ENCODE measurements at places on chromosomes 7 and 10.

DNA sequence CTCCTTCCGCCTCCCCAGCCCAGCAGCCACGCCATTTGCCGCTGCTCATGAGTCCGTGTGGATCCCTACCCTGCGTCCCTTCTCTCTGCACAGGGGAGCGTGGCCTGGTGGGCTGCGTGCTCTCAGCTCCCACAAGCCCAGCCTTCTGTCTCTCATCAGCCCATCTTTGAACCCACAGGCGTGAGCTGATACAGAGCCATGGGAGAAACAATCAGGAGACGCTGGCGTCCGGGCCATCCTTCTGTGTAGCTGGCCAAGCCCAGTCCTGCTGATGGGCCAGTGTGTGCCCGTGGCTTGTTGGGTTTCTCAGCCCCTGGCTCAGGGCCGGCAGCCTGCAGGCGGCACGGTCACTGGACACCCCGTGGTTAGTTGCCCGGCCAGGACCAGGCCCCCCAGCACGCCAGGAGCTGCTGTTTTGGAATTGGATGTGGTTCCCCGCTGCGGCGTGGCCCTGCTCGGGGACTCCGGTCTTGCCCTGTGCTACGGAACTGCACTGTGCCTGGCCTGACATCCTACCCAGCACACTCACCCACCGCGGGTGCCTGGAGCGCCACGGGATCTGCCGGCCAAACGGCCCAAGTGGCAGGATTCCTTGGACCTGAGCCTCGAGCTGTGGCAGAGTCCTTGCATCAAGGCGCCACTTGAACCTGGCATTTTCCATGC, 88.9 kb downstream of the ELFN1 start:
- DNase-seq = no peak

GRCh38 chr10:81600185-81600584, 274.8 kb upstream of the NRG3 start:
- no peak for DNase-seq

GRCh38 chr10:105742923-105743322, 1101.8 kb downstream of the SORCS3 start:
- no peak for DNase-seq

DNA sequence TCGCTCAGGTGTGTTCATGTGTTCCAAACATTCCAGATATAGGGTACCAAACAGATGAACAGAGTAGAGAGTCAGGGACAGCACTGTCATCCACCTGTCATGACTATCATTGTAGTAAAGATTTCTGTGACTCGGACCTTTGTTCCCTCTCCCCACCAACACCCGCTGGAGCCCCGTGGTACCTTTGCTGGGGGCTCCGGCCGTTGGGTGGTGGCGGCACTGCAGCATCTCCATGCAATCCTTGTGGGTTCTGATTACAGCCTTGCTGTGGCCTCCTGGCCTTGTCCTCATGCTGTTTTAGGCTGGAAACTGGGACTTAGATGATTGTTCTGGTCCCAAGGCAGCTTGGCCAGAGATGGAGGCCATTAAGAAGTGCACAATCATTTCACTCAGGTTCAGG, 247.3 kb downstream of the SKAP2 start:
- no peak for DNase-seq

DNA sequence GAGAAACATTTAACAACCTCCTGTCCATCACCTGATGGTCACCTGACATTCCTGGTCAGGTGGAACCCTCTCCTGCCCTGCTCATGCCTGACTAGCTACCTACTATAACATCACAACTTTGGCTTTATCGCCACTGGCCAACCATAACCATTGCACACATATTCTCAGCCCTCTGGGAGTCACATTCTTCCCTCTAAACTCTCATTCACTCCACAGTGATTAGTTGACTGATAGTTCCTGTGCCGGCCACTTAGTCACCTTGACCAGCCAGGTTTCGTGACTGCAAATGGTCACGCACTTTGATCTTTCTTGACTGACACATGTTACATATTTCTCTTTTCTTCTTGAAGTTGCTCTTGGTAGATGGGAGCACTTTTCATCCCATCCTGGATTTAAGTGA, 50.1 kb downstream of the GNAI1 start:
- DNase-seq = no peak

DNA sequence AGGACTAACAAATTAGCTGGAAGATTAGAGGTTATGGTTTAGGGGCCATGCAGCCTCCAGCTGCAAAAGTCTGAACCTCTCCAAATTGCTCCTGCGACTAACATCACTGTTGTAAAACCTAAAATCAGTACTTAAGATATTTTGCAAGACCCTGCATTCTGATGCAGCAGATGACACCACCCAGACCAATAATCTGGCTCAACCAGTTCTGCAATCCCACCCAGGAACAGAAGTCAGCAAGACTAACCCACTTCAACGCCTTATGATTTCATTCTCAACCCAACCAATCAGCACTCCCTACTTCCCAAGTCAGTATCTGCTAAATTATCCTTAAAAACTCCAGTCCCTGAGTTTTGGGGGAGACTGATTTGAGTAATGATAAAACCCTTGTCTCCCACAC, 250.8 kb upstream of the MBL2 start:
- DNase-seq = no peak

DNA sequence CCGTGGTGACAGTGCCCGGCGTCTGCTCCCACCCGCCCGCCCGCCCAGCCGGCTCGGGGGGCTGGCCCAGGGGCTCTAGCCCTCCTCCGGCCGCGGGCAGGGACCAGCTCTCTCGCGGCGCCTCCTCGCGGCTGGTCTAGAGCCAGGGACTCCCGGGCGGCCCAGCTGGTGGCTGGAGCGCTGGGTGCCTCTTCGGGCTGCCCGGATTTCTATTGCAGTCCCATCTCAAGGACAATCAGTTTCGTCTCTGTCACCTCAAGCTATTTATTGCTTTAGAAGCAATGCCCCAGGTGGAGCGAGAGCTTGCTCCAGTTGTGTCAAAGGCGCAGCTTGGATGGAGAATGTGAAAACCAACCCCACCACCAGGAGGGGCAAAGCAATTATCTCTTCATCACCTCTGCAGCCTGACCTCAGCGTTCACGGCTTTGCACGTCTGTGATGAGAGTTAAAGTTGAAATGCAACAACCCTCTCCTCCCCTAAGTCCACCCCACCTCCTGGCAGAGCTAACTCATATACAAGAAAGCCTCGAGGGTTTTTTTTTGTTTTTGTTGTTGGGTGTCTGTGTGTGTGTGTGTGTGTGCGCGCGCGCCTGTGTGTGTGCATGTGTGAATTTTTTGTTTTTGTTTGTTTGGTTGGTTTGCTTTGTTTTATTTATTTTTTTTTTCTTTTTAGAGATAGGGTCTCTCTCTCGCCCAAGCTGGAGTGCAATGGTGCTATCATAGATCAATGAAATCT, at the start of gene ITGA8:
Gene ITGA8, minus strand, starts transcription at position 24 of the 736 bp plus-strand sequence. CDS start 151 bp downstream, outside the sequence.
- DNase-seq = no peak

GRCh38 chr7:50397971-50398324, 52.2 kb downstream of the FIGNL1 start:
- DNase-seq = no peak

DNA sequence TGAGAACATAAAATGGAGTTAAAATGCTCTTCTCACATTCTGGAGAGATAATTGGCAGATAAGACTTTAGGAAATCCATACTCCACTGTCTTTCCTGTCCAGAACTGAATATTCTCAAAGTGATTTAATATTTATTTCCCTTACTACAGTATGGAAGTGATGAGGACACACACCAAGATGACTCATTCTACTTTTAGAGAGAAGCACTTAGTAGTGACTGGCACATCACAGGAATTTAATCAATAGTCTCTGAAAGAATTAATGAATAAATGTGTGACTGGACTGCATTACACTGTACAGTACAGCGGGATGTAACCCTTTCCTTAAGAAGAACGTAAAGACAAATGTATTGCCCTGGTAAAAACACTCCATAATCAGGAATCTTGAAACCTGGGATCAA, 116.7 kb downstream of the SEMA3E start:
- DNase-seq = no peak

DNA sequence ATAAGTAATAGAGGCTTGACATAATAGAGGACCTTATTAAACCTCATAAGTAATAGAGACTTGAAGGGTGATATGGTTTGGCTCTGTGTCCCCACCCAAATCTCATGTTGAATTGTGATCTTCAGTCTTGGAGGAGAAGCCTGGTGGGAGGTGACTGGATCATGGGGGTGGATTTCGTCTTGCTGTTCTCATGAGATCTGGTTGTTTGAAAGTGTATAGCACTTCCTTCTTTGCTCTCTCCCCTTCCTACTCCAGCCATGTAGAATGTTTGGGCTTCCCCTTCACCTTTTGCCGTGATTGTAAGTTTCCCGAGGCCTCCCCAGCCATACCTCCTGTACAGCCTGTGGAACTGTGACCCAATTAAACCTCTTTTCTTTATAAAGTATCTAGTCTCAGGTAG, 8.6 kb downstream of the KIFBP start:
- no peak for DNase-seq

- DNase-seq = no peak
These were observed 171.7 kb downstream of the KIF20B start for GRCh38 chr10:89873055-89873454.

GRCh38 chr7:39293056-39293823, 273.0 kb upstream of the YAE1 start:
- DNase-seq = no peak

DNA sequence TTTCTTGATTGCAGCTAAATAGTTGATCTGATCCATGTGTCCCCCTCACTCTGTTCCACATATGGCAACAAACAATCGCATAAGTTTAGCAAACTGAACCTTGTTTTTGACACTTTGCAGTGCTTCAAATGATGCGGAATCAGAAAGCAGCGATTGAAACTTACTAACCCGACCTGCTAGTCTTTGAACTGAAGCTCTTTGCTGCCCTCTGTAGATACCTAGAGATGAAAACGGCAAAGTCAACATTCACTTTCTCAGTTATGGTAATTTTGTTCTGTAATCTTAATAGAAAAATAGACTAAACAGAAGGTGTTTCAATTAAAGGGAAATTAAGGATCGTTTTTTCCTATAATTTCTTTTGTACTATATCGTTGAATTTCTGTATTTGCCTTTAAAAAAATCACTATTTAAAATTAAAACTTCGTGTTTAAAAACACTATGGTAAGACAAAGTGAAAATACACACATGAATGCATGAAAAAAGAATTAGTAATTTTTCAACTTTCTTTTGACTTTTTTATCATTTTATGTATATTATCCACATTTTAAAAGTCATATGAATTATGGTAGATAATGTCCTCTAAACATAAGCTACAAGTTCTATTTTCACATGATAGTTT, 276.5 kb downstream of the MAGI2 start:
- no peak for DNase-seq
